SW480 (cell line): ENCODE measurements at places on chromosomes 16 and 17.

DNA sequence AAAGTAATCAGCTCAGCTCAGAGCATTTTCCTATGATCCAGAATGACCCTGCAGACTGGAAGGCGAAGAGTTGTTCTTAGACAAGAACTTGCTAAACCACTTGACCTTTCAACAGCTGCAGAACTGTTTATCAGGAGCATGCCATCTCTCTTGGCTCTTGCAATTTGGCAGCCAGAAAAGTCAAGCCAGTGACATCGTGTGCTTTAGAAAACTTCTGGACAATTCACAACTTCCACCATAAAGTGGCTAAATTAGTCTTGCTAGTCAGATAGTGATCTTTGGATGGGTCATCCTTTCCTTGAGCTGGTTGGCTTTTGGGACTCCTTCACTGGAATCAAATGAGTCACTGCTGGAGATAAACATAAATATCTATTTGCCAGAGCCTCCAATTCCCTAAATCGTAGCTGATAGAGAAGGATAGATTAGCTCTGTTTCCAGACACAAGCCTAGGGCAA, 146.5 kb downstream of the MAP2K6 start:
- DNase-seq, result no peak

DNA sequence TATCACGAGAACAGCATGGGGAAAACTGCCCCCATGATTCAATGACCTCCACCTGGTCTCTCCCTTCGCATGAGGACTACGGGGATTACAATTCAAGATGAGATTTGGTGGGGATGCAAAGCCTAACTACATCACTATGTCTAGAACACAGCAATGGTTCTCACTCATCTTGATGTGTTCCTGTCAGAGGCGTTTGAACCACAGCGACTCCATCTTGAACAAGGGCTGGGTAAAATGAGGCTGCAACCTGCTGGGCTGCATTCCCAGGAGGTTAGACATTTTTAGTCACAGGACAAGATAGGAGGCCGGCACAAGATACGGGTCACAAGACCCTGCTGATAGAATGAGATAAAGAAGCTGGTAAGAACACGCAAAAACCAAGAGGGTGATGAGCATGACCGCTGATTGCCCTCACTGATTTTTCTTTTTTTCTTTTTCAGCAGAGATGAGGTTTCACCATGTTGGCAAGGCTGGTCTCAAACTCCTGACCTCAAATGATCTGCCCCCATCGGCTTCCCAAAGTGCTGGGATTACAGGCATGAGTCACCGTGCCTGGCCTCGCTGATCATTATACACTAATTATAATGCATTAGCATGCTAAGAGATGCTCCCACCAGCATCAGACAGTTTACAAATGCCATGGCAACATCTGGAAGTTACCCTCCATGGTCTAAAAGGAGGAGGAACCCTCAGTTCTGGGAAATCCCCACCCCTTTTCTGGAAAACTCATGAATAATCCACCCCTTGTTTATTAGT, 3.0 kb upstream of the PPY start:
- no peak for DNase-seq

- DNase-seq, result no peak
Measured at GRCh38 chr16:51049678-51050376, 101.2 kb downstream of the SALL1 start.

- no peak for DNase-seq
Measured at GRCh38 chr17:10198509-10199249, at the start of gene GAS7. Gene GAS7 (minus strand): TSS chr17:10198606.

GRCh38 chr16:59370717-59371116, 636.6 kb upstream of the GOT2 start:
- DNase-seq, result no peak

- peak; percentile 92 for DNase-seq
Measured at GRCh38 chr17:21286066-21286770, 1.7 kb downstream of the MAP2K3 start.

DNA sequence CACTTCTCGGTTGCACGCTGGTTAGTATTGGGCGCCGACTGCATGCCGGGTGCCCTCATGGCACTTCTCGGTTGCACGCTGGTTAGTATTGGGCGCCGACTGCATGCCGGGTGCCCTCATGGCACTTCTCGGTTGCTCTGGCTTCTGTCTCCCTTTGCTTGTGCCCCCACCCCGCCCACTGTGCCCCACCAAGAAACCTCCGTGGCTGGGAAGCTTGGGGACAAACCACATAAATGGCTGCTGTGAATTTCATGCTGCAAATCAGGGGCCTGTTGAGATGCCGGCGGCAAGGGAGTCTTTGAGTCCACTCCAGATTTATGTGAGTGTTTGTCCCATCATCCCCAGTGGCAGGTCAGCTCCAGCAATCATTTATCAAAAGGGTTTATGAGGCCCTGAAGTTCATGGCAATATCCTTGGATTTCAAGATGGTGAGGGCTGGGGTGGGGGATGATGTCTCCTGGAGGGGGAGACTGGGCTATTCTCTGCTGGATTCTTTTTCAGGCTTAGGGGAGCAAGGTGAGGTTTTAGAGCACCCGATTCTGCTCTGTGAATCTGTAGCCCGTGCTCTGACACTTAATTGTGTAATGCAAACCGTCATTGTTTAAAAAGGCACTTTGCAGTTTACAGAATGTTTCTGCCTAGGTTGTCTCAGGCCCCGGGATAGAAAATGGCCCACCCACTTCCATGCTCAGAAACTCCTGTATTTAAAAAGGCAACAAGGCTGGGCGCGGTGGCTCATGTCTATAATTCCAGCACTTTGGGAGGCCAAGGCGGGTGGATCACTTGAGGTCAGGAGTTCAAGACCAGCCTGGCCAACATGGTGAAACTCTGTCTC, 51.2 kb upstream of the CIBAR2 start:
- DNase-seq, result no peak

- no peak for DNase-seq
Measured at GRCh38 chr17:7888184-7888920, at the start of gene CHD3. Gene CHD3 (plus strand): TSS chr17:7888789. CDS start chr17:7889001, 212 bp downstream.

DNA sequence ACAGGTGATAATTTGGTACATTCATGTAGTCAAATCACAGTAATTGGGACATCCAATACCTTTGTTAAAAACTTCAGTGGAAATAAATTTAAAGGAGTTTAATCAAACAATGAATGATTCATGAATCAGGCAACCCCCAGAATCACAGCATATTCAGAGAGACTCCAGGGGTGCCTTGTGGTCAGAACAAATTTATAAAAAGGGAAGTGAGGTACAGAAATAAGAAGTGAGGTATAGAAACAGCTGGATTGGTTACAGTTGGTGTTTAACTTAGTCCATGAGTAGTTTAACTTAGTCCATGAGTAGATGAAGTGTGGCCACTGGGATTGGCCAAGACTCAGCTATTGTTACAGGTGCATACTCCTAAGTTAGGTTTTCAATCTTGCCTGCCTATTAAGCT, 25.1 kb downstream of the TMEM98 start:
- no peak for DNase-seq

DNA sequence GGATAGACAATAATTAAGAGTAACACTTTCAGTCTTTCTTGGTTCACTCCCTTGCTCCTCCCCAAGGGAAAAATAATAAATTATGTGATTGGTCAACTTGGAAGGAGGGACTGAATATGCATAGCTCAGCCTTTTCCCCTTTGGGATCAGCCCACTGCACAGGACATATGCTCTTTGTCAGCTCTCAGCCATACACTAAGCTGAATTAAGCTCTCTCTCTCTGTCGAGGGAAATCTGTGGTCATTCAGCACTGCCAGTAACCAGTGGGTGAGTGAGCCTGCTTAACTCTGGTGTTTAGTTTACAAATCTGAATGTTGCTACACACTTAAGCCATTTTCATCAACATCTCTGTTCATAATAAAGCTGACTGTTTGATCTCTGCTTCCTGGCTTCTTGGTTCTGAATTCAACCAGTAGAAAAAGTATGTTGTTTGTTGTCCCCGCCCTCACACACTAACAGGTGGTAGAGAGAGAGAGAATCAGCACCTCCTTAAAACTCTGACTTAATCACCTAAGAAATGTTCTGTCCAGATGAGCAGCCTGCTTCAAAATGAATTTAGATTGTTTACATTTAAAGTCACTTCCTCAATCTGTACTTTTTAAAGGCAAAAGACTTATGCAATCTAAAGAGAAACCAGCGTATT, 102.3 kb upstream of the C17orf78 start:
- DNase-seq, result no peak

DNA sequence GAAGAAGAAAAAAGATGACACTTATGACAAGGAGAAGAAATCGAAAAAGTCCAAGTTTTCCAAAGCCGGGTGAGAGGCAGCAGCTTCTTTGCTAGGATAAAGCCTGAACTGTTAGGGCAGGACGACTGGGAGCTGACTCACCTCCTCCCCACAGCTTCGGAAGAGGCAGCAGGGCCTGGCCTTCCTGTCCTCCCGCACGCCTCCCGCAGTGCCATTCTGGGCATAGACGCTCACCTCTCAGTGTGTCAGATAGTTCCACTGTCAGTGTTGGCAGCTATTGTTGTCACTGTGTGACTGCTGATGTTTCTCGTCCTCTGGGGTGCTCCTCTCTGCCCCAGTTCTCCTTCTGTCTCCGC, 12.6 kb downstream of the UBN1 start:
- peak; percentile 45 for DNase-seq

DNA sequence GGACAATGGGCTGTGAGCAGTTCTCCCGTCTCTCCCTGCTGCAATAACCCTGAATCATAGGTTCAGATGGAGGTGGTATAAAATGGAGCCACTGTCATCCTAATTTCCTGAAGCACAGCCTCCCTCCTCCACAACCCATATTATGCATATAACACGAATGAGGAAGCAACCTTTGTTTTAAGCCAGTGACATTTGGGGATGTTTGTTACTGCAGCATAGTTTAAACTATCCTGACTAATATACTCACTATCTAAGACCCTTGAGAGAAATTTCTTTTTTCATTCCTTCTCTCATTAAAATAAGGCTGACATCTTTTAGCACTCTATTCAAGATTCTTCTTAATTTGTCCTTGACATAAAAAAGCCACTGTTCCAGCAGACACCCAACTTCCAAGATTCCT, 413.4 kb downstream of the SOX9 start:
- no peak for DNase-seq

DNA sequence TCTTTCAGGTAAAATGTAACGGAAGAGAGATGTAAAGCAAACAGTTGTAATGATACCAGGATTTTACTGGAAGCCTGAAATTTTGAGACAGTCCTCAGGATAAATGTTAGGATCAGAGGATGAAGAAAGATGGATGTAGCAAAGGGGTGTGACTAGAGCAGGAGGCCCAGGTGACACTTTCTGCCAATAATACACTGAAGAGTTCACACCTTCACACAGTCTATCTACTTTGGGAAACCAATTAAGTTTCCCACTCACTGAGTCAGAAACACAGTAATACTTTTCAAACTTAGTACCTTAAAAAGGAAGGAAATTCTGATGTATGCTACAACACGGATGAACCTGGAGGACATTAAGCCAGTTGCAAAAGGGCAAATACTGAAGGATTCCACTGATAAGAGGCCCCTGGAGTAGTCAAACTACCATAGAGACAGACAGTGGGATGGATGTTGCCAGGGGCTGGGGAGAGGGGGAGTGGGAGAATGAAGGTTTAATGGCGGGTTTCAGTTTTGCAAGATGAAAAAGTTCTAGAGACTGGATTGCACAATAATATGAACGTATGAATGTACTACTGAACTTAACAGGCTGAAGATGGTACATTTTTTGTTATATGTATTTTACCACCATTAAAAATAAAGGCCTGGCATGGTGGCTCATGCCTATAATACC, 62.3 kb downstream of the CYTH1 start:
- no peak for DNase-seq

GRCh38 chr16:87762620-87763019, 3.2 kb downstream of the KLHDC4 start:
- no peak for DNase-seq

DNA sequence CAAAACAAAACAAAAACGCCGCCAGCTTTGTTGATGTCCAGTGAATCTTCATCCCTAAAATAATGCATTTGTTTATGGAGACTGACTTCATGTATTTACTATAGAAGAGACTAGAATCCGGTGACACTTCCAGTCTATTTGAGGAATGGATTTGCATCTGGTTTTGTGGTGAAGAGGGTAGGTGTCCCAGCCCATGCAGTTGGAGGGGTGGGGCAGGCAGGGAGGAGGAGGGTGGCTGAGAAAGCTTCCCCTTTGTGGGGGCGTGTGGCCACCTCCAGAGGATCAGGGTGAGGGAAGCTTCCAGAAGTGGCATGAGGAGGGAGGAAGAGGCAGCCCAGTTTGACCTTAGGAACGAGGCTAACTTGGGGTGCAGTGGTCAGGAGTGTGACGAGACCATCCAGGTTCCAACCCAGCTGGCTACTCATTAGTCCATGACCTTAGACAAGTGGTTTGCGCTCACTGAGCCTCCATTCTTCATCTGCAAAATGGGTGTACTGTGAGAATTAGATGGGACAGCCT, 69.5 kb downstream of the CMIP start:
- no peak for DNase-seq

GRCh38 chr16:759110-759910, 1.2 kb upstream of the MSLN start:
- peak; percentile 32 for DNase-seq

- DNase-seq, result no peak
Measured at GRCh38 chr16:85830821-85831220, 31.3 kb downstream of the COX4I1 start.
